Posterior cingulate gyrus (tissue), 11 donors: ENCODE measurements at places on chromosomes 3 and 15.

- no peak for DNase-seq
Measured at GRCh38 chr15:93247466-93248121, 158.6 kb upstream of the RGMA start.

- no peak for DNase-seq
Measured at GRCh38 chr15:68930268-68931022, at the start of gene SPESP1. Gene SPESP1 (plus strand): TSS chr15:68930525. CDS start chr15:68930654, 129 bp downstream.

GRCh38 chr3:15217841-15218267 is 11.8 kb downstream of the CAPN7 start:
- DNase-seq, result no peak

DNA sequence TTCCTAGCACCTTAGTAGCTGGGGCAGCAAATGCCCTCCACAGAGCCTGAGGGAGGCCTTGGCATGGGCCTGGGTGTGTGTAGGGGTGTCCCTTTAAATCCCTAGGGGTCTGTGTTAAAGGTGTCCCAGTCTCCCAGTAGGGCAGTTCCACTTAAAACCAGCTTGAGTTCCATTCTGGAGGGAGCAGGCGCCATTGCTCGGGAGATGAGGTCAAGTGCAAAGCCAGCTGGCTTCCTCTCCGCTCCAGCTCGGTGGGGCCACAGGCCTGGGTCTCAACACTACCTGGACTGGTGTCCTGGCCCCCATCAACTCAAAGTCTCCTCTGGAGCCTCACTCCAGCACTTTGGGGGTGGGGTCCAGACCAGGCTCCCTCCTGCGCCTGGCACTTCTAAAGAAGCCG is 25.2 kb downstream of the FEM1B start:
- no peak for DNase-seq
